Esophagus muscularis mucosa (tissue), 4 donors: ENCODE measurements at places on chromosomes 4 and X.

- no peak for DNase-seq
Measured at GRCh38 chr4:60327651-60328050, 872.5 kb upstream of the ADGRL3 start.

DNA sequence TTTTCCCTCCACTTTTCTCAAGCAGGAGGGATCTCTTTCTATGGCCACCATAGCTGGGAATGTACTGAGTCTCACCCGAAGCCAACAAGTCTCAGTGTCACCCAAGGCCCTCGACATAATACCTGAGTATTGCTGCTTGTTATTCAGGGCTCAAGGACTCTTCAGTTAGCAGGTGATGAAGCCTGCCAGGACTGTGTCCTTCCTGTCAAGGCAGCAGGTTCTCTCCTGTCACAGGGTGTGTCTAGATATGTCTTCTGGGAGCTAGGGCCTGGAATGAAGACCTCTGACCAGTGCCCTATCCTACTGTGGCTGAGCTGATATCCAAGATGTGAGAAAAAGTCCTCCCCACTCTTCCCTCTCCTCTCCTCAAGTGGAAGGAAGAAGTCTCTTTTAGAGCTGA lies 391.0 kb upstream of the DIPK2B start:
- DNase-seq: no peak

- DNase-seq: no peak
Measured at GRCh38 chrX:64975491-64975890, 759 bp downstream of the ZC4H2 start.

DNA sequence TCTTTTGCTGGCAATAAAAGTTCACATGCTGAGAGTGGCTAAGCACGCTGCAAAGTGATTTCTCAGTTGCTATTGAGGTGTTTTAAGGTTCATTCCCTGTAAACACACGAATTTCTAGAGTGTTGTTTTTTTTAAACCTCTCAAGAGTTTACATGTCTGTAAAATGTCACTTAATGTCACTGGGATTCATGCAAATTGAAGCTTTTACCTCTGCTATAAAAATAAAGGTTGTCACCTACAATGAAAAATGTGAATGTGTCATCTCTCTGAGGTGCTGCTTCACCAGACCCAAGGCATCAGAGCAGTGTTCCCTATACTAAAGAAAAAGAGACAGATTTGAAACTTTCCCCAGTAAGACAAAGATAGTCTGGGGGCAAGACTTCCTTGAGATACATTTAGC lies 127.0 kb downstream of the PPA2 start:
- DNase-seq: no peak

GRCh38 chr4:97305351-97305750 lies 837.9 kb downstream of the STPG2 start:
- no peak for DNase-seq

DNA sequence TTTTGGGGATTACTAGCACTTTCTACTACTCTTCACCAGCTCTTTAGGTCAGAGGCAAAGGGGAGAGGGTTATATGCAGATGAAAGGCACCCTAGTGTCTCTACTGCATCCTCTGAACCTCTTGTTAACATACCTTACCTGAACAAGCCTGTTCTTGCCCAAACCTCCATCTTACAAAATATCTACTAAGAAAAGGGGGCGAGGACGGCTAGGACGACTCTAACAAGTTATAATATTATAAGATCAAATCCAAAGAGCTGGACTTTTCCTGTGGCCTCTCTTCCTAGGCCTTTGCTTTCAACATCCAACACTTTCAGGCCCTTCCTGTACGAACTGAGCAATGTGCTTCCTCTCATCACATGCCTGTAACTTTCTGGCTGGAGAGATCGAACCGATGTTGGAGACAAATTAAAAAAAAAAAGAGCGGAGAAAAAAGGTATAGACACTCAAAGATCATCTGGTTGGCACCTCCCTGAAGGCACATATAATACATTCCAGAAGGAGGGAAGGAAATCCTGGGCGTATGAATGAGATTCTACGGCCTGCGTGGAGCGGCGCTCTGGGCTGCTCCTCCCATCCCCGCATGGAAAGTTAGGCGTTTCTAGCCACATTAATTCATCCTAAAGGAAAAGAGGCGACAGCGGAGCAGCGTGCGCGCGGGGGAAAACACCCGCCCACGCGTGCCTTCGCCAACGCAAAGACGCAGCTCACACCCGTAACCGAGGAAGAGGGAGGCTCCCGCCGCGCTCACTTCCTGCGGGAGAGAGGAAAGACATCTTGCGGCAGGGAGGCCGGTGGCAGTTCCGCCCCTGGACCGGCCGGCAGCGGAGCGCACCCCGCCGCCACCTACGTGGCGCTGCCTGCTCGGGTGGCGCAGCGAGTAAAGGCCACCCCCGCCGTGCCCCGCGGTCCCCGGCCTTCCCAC lies 808 bp downstream of the PRDM5 start:
- DNase-seq: no peak

DNA sequence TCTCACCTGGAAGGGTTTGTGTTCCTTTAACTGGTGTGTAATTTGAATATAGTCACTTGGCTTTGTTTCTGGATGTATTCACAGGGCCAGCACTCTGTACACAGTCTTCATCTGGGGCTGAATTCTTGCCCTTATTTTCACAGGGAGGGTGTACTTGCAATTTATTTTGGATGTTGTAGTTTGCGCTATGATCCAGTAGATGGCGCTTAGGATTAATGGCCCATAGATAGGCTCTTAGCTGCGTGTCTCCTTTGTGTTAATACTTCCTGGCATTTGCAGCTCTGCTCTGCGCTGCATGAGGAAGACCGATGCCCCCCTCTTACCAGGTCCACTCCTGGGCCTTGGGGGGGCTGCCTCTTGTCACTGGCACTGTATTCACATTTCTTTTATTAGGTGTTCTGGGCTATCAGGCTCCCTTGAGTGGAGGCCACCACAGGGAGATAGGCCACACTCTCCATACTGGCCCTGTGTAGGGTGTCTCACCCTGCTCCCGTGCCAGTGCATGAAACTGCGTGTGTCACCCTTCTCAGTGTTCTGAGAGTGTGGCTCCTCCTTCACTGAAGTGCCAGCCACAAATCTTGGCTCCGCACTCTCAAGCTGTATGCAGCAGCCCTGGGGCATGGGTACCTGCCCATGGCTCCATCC lies 562.2 kb downstream of the ZIC3 start:
- no peak for DNase-seq

- no peak for DNase-seq
Measured at GRCh38 chr4:109699553-109700225, 3.6 kb downstream of the CASP6 start.

DNA sequence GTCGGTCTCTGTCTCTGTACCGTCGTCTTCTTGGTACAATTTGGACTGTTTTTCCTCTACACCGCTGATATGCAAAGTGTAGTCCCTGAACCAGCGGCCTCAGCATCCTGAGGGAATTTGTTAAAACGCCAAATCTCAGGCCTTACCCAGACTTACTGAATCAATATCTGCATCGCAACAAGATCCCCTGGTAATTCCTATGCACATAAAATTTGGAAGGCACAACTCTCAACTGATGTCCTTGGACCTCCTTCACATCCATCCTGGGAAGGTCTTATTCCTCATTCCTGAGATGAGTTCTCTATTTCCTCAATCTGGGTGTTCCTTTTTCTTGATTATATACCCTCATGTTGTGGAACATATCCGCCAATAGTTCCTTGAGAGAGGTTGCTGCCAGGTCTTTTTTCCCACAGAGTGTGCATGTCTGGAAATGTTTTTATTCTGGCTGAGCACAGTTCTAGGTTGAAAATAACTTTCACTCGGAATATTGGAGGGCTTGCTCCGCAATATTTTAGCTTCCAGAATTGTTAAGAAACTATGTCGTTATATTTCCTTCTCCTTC lies 738 bp upstream of the HPF1 start:
- DNase-seq: no peak

- no peak for DNase-seq
Measured at GRCh38 chr4:77433418-77433733, 172.2 kb upstream of the CXCL13 start.

DNA sequence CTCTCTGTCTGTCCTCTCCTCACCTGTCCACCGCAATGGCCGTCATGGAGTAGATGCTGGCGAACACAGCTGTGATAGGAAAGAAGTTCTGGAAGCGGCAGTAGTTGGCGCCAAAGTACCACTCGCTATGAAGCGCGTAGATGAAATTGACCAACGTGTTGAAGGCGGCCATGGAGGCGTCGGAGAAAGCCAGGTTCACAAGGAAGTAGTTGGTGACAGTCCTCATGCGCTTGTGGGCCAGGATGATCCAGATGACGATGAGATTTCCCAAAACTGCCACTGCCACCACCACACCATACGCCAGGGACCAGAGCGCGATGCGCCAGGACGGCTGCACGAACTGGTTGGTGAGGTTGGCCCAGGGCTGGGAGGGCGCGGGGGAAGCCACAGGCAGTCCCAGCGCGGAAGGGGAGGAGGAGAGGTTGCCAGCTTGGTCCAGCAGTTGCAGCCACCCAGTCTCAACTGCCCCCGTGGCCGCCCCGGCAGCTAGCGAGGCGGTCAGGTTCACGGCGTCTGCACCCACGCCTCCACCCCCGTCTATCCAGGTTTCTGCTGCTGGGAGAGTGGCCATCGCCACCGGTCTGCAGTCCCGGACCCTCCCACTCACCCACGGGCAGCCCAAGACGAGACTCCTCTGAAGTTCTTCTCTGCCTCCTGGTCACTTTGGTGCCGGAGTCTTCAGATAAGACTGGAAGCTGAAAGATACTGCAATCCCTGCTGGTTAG lies 518 bp downstream of the TACR3 start:
- DNase-seq: no peak

- DNase-seq: no peak
Measured at GRCh38 chr4:150681063-150681462, 99.1 kb downstream of the MAB21L2 start.

DNA sequence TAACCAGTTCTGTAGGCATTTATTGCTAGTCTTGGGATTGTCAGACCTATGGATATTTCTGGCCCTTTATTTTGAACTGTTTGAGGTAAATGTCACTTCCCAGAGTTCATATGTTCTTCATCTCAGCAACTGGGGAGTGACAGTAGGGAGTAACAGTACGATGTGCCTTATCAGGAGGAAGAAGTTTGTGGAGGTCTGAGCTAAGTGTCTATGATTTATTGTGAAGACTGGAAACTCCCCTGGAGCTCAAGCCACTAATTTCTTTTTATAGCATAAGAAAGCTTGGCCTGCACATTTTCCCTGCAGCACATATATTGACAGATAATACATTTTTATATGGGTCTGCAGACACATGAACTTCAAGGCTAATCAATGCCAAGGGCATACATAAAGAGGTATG lies 383.8 kb downstream of the GRXCR1 start:
- no peak for DNase-seq

- DNase-seq: no peak
Measured at GRCh38 chr4:66688674-66689073, 856.6 kb downstream of the CENPC start.

DNA sequence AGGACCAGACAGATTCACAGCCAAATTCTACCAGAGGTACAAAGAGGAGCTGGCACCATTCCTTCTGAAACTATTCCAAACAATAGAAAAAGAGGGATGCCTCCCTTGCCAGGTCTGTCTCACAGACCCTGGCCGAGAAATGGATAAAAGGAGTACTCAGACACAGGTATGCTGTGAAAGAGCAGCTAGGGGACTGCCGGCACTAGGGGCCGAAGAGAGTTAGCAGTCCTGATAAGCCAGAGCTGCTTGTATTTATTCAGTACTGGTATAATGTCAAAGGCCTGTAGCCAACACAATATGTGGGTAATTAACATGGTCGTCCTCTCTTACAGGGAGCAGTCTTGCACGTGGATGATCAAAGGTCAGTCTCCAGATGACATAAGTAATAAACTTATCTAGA lies 1042.1 kb upstream of the LCORL start:
- DNase-seq: no peak
